ENCODE measurements at places on chromosomes 7 and 10.

GRCh38 chr7:142384493-142384922, 126.7 kb upstream of the PRSS58 start:
- peak; percentile 72 for DNase-seq

GRCh38 chr10:93072225-93072712, 1.4 kb upstream of the CYP26A1 start:
- no peak for DNase-seq

DNA sequence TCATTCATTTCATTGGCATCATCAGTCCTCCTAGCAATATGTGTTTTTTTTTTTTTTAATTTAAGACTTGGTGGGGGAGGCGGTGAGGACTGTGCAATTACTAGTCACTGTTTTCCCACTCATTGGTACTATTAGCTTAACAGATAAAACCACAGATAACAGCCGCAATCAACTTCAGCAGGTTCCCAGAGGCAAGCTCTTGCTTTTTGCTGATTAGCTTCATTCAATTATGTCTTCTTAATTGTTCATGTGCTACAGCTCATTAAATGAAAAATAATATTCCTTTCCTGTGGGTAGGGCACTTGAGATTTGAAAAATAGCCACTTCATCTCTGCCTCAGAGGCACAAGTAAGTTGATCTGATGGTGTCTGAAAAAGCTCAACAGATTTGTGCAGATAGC, 215.5 kb downstream of the PCDH15 start:
- no peak for DNase-seq

DNA sequence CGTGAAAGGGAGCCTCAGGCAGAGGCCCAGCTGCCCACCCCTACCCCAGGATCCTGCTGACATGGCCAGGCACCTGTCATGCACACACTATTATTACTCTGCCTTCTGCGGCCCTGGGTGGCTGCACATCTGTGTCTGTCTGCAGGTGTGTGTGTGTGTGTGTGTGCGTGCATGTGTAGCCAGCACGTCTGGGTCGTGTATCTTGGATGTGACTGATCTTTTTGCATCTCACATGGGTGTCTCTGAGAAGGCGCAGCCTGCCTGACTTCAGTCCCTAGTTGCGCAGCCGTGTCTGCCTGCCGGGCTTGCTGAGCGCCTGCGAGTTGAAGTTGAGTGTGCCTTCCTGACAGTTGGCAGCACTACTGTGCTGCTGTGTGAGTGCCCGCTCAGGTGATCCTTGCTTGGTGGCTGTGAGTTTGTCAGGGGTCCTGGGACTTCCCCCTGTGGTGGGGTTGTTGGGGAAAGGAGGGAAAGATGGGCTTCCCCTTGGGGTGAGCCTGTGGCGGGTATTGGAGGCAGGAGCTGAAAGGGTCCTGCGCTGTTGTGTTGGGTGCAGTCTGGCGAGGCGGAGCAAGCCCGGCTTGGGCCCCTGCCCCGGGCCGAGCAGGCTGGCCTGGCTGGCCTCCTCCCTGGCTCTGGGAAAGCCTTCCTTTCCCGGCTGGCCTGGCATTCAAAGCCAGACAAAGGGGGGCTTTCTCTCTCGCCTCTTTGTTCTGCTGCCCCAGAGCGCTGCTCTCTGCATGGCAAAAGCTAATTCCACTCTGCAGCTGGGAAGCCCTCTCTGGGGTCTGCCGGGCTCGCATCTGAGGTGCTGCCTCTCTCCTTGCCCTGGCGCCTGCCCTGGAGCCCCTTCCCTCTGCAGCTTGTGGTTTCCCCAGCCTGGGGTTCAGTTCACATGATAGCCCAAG, 4.9 kb downstream of the TRIM8 start:
- DNase-seq, result no peak

DNA sequence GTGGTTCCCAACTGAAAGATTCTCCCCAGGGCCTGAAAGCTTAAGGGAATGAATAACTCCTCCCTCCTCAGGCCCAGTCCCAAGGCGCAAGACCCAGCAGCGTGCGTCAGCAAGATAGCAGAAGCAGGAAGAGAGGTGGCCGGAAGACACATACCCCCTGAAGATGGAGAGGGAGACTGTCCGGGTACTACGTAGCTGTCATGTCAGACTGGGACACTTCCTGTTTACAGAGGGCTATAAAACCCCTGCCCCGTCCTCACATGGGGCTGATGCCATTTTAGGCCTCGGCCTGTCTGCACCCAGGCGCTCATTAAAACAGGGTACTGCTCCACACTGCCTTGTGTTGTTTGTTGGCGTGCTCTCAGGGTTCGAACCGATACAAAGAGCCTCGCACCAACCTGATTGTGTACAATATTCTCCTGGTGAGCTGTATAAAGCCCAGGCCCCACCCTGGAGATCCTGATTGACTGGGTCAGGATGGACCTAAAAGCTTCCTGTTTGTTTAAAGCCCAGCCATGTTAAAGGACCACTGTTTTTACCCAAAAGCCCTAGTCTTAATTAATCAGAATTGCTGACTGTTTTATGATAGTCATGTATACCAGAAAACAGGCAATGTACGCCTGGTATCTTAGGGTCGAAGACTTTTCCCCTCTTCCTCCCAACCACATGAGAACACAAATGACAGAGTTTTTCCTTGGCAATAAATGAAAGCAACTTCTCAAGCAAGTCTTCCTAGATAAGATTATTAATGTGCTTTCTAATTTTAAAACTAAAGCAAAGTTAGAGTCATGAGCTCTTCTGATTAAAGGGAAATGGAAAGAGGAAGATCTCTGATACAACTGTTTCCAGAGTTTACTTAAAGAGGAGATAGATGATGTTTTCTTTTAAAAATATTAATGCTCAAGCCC, 251.5 kb downstream of the DOCK4 start:
- DNase-seq, result no peak
